ENCODE measurements at places on chromosomes 7 and 10. TPM values are rescaled to one million over a fixed set of nuclear protein-coding genes. Genes with fewer than 3 reads are reported as not detected.

DNA sequence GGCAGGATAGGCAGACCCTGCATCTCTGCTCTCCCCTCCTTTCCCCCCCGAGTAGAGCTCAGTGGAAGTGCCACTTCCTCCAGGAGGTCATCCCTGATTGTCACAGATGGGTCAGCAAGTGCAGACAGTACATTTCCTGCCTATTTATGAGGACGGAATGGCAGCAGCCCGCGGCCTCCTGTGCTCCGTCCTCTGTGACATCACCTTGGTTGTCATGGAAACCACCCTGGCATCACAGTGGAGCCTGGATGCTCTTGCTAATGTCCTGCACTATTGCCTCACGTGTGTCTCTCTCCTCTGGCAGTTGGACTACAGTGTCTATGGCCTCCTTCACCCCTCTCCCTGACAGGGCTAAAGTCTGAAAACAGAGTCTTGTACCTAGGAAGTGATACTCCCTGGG, 148.6 kb downstream of the SH3PXD2A start:
- no peak overlapping the region for H3K27ac ChIP-seq
- peaks cover 6% of the 10 kb centered on the region for H3K4me1 ChIP-seq
- no peaks in the 10 kb centered on the region for H3K27me3 ChIP-seq

DNA sequence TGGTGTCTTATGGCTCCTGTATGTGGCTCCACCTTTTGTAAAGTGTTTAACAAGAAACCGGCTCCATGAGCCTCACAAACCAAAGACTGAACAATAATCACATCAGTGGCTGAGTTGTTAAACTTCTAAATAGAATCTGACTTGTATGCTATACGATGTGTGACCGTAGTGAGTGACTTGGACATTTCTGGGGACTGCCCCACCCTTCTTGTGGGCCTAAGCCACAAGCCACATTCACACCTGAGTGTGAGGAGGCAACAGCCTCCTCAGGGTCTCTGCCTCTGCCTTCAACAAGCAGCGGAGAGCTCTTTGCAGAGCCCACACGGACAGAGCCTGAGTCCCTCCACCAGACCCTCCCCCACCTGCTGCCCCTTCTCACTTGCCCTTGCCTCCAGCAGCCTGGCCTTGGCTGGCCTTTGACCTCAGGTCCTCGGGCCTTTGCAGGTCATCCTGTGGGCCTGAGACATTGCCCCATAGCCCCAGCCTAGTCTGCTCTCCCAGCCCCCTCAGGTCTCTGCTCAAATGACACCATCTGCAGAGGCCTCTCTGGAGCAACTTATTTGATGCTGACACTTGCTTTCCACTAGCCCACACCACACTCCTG, 156.8 kb upstream of the TNS3 start:
- H3K4me3 ChIP-seq, result no peak overlapping the region
- H3K36me3 ChIP-seq, result no peaks in the 10 kb centered on the region
- DNase-seq, result no peak
- H3K27me3 ChIP-seq, result no peaks in the 10 kb centered on the region

GRCh38 chr7:99742737-99743394, 7.9 kb upstream of the CYP3A7 start:
- peaks cover 3% of the 10 kb centered on the region for H3K27me3 ChIP-seq
- H3K27ac ChIP-seq, result no peak overlapping the region
- no peak for DNase-seq
- H3K4me1 ChIP-seq, result no peaks in the 10 kb centered on the region
- no peak overlapping the region for H3K4me3 ChIP-seq

DNA sequence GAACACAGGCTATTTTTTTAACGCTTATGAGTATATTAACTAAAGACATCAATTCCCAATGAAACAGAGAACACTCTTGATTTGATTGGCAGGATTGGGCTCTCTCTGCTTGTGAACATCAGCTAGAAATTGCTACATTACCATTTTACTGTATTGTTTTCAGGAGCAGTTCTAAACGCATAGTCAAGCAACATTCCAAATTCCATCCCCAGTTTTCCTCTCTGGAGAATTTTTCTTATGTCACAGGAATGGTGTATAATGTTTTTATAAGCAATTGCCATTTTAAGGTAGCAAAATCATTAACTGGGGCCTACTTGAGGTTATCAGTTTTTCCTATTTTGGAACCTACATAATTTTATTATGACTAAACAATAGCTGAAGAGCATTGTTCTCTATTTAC, 276.9 kb upstream of the LRRN3 start:
- H3K27me3 ChIP-seq, result no peaks in the 10 kb centered on the region
- H3K36me3 ChIP-seq, result no peaks in the 10 kb centered on the region
- H3K27ac ChIP-seq, result no peak overlapping the region
- no peaks in the 10 kb centered on the region for H3K4me1 ChIP-seq
- no peak for DNase-seq
- no peak overlapping the region for H3K4me3 ChIP-seq

- no peak overlapping the region for H3K4me3 ChIP-seq
- H3K27me3 ChIP-seq, result peaks cover 5% of the 10 kb centered on the region
- H3K36me3 ChIP-seq, result no peaks in the 10 kb centered on the region
- H3K27ac ChIP-seq, result no peak overlapping the region
- peaks cover 2% of the 10 kb centered on the region for H3K4me1 ChIP-seq
- no peak for DNase-seq
Measured at GRCh38 chr10:60762554-60762953, 15.7 kb upstream of the CDK1 start.

DNA sequence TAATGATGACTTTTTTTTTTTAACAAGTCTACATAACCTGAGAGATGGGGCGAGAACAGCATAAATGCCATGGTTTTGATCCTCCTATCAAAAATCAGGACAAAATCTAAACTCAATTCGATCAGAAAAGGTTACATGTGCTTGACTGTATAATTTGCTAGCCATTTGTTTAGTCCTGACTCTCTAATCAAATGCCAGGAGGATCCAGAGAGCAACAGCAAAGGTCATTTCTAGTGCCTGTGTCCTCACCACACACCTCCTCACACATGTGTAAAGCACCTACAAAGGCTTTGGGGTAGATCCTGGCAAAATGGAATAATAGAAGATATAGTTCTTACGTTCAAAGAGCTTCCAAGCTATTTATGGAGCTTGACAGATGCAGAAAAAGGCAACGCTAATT, 11.0 kb upstream of the FAS start:
- H3K4me3 ChIP-seq, result no peak overlapping the region
- peaks cover 6% of the 10 kb centered on the region for H3K4me1 ChIP-seq
- no peak overlapping the region for H3K27ac ChIP-seq
- H3K27me3 ChIP-seq, result no peaks in the 10 kb centered on the region
- no peaks in the 10 kb centered on the region for H3K36me3 ChIP-seq

DNA sequence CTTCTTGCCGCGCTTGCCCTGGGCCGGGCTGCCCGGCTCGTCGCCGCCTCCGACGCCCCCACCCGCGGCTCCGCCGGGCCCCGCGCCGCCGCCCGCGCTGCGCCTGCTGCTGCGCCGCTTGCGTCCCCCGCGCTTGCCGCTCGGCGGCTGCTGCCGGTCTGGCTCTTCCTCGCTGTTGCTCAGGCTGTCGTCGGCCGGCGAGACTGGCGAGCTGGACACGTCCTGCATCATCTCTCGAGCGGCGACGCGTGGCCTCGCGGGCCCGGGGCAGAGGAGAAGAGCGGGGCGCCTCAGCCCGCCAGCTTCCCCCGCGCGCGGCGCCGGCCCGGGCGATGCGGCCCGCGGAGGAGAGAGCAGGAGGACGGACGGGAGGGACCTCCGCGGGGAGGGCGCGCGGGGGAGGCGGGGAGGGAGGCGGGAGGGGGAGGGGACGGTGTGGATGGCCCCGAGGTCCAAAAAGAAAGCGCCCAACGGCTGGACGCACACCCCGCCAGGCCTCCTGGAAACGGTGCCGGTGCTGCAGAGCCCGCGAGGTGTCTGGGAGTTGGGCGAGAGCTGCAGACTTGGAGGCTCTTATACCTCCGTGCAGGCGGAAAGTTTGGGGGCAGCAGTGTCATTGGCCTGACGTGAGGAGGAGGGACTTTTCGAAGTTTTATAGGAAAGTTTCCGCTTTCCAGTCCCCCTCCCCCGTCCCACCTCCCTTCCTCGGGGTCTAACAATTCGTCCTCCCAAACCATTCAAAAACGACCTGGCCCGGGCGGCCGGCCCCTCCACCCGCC, at the start of gene TWIST1:
Gene TWIST1, minus strand, starts transcription at position 546 of the 779 bp plus-strand sequence. Its CDS starts 315 bp downstream, at position 231.
- no peaks in the 10 kb centered on the region for H3K27me3 ChIP-seq
- DNase-seq, result peak; percentile 94
- H3K36me3 ChIP-seq, result no peaks in the 10 kb centered on the region
- peak within 1 kb of the TSS; percentile 99 for H3K4me3 ChIP-seq
- peak within 1 kb of the TSS; percentile 94 for H3K27ac ChIP-seq

DNA sequence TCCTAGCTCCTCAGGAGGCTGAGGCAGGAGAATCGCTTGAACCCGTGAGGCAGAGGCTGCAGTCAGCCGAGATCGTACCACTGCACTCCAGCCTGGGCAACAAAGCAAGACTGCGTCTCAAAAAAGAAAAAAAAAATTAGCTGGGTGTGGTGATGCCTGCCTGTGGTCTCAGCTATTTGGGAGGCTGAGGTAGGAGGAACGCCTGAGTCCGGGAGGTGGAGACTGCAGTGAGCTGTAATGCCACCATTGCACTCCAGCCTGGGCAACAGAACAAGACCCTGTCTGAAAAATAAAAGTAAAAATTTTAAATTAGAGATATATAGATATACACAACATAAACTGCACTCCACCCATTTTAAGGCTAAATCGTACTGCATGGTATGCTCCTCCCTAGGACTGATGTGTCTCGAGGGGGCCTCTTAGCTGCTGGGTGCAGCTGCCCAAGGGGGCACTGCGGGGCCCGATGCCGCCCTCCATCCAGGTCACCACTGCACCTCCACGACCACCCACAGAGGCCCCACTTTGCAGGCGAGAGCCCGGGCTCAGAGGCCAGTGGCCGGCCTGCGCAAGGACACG, 40.9 kb upstream of the FOXK1 start:
- peak overlapping the region; percentile 62 for H3K27ac ChIP-seq
- no peaks in the 10 kb centered on the region for H3K27me3 ChIP-seq
- no peaks in the 10 kb centered on the region for H3K36me3 ChIP-seq
- H3K4me3 ChIP-seq, result peak overlapping the region; percentile 54
- no peak for DNase-seq

DNA sequence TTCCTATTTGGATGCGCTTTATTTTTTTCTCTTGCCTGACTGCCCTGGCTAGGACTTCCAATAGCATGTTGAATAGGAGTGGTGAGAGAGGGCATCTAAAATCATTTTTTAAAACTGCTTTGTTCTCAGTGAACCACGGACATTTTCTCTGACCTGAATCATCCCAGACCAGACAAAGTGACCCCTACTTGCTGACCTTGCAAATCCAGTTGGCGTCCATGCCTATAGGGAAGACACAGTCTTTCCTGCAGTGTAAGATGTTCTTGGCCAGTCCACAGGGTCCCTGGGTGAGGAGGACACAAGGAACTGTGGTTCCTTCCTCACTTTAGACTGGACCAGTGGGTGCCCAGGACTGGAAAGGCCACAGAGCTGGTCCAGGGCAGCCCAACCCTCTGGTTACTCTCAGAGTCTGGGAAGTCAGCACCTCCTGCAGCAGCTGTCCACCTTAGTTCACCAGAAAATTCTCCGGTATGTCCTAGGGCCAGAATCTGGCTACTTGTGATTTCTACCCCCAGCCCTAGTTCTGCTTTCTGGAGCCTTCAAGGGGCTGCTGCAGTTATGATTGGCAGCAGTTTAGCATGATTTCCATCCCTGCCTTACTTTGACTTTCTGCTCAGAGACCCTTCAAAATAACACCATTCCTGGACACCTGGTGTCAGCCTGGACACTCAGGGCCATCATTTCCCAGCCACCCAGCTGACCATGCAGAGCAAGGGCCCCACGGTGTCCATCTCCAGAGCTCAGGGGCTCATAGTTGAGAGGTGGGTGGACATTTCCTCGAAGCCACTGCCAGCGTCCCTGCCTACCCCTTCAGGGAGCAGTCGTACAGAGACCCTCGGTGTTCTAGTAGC, 19.3 kb downstream of the VIPR2 start:
- H3K27me3 ChIP-seq, result no peaks in the 10 kb centered on the region
- H3K36me3 ChIP-seq, result no peaks in the 10 kb centered on the region
- DNase-seq, result no peak
- no peaks in the 10 kb centered on the region for H3K4me1 ChIP-seq

DNA sequence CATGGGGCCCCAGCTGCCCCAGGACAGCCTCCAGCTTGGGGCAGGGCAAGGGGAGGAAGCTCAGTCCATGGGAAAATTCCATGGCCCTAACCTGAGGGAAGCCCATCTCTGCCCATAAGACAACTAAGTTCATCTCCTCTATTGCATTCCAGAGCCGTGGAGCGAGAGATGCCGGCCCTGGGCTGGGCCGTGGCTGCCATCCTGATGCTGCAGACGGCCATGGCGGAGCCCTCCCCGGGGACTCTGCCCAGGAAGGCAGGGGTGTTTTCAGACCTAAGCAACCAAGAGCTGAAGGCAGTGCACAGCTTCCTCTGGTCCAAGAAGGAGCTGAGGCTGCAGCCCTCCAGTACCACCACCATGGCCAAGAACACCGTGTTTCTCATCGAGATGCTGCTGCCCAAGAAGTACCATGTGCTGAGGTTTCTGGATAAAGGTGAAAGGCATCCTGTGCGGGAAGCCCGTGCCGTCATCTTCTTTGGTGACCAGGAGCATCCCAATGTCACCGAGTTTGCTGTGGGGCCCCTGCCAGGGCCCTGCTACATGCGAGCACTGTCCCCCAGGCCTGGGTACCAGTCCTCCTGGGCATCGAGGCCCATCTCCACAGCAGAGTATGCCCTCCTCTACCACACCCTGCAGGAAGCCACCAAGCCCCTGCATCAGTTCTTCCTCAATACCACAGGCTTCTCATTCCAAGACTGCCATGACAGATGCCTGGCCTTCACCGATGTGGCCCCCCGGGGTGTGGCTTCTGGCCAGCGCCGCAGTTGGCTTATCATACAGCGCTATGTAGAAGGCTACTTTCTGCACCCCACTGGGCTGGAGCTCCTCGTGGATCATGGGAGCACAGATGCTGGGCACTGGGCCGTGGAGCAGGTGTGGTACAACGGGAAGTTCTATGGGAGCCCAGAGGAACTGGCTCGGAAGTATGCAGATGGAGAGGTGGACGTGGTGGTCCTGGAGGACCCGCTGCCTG, 4.3 kb downstream of the AOC1 start:
- no peak overlapping the region for H3K27ac ChIP-seq
- no peaks in the 10 kb centered on the region for H3K36me3 ChIP-seq
- H3K4me1 ChIP-seq, result no peaks in the 10 kb centered on the region
- peaks cover 9% of the 10 kb centered on the region for H3K27me3 ChIP-seq

Gene NCF1
- not detected for total RNA-seq

Gene SEMA3C
- total RNA-seq, result 116 TPM

Gene TRPV5
- total RNA-seq, result not detected

Gene GPNMB
- total RNA-seq, result under 0.01 TPM

Gene EGR2
- 0.56 TPM for total RNA-seq

Gene FAM237B
- not detected for total RNA-seq

Gene SFRP4
- not detected for total RNA-seq
